Stimulated activated naive CD4-positive, alpha-beta T cell (primary cell): ENCODE measurements at places on chromosomes 3 and 15.

- DNase-seq: no peak
These were observed 14.0 kb upstream of the CHD2 start for GRCh38 chr15:92886042-92886537.

GRCh38 chr3:143783851-143784370, 64.4 kb downstream of the SLC9A9 start:
- no peak for DNase-seq

GRCh38 chr3:134625885-134626741, 24.7 kb downstream of the KY start:
- no peak for DNase-seq

DNA sequence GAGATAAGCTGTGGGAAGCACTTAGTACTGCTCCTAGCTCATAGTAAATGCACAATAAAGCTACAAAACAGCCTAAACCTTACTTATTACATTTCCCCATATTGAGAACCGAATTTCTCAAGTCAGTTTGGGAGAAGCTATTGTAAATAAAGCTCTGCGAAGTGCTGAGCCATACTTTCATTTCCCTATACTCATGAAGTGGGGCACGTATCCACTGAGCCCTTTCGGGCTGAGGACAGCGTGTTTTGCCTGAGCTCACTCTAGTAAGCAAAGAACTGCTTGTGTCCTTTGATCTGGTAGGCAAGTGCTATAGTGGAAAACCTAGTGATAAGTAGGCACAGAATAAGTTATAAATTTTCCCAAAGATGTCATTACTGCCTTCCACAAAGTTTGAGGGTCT, 165.0 kb downstream of the RSL24D1 start:
- DNase-seq: no peak

- no peak for DNase-seq
These were observed 60.2 kb downstream of the AGBL1 start for GRCh38 chr15:86139828-86140227.

DNA sequence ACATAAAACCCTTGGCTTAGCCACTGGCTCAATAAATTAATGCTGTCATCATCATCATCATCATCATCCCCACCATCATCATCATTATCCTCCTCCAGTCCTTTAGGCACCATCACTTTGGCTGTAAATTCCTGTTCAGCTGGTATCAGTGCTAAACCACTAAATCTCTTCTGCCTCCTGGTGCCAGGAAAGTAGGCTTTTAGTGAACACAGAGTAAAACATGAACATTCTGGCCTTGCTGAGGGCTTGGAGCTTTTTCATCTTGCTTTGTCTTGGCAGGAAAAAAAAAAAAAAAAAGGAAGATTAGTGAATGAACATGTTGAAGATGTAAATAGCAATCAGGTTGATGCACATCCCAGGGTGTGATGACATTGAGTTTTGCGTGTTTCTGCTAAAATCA, 67.3 kb upstream of the EIF1B start:
- DNase-seq: no peak

DNA sequence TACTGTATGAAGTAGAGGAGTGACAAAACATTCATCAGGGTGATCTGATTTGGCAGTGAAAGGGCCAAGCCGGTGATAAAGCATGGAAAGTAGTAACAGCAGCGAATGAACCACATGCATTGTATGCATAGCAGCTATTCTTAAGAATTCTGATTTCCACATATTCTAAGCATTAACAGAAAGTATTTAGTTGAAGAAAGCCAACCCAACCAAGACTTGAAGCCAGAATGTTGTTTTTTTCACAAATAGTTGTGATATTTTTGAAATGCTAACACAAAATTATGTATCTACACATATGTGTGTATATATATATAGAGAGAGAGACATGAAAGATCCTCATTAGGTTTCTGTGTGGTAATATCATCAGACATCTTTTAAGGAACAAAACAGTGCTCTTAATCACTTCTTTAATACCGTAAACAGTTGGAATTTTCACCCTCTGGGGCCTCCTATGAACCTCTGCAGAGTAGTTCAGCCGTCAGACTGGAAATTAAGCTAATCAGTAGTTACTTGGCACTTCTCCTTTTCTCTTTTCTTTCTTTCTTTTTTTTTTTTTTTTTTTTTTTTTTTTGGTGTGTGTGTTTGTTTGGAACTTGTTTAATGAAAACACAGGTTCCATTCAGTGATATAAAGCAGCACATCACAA, 139.6 kb downstream of the CMSS1 start:
- no peak for DNase-seq

DNA sequence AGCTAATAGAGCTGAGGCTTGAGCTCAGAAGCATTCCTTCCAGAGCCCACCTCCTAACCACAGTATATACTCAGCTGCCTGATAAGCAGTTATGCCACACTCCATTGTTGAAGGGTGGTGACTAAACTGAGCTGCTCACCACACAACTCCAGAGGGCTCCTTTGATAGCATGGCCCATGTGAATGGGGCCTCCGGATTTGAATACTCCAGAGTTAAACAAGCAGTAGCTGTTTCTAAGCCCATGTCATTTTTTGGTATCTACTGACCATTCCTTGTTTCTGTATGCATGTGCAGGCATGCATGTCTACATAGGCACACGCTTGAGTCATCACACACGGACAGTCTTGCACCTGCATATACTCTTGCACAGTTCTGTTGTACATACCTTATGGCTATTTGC, 28.9 kb downstream of the IGSF10 start:
- no peak for DNase-seq

GRCh38 chr3:22257252-22257651, 506.2 kb upstream of the ZNF385D start:
- no peak for DNase-seq

DNA sequence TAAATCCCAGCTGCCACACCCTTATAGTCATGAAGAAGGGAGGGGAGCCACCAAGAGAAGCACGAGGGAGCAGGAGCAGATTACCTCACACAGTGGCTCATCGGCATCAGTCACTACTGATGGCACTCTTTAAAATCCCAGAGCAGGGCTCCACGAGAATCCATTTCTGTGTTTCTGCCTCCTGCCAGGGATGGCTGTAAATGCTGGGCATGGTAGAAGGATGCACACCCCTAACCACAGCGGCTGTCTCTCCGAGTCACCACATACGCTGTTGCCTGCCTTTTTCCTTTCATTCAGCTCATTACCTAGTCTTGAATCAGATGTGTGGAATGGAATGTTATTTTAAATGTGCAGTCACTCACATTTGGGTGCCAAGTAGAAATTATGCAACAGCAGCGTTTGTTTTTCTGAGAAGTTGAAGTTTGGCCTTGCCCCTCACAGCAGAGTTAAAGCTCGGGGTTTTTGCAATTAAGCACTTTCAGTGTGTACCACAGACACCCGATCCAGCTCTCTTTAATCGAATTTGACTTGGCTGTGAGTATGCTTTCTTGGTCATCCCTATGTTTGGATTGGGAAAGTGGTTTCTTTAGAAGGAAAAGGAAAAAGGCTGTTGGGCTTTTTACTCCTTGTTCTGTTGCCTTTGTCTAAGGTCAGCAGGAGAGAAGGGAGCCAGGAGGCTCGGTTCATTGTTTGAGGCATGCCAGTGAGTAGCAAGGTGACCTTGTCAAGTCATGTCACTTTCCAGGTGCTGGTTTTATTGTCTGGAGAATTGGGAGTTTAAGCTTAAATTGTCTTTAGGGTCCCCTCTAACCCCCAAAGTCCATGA, 284.2 kb upstream of the TPM1 start:
- no peak for DNase-seq

- peak; percentile 5 for DNase-seq
These were observed 4.5 kb downstream of the EIF4A2 start for GRCh38 chr3:186787642-186788481.

GRCh38 chr3:171704002-171704401, 106.3 kb downstream of the PLD1 start:
- peak; percentile 1 for DNase-seq

DNA sequence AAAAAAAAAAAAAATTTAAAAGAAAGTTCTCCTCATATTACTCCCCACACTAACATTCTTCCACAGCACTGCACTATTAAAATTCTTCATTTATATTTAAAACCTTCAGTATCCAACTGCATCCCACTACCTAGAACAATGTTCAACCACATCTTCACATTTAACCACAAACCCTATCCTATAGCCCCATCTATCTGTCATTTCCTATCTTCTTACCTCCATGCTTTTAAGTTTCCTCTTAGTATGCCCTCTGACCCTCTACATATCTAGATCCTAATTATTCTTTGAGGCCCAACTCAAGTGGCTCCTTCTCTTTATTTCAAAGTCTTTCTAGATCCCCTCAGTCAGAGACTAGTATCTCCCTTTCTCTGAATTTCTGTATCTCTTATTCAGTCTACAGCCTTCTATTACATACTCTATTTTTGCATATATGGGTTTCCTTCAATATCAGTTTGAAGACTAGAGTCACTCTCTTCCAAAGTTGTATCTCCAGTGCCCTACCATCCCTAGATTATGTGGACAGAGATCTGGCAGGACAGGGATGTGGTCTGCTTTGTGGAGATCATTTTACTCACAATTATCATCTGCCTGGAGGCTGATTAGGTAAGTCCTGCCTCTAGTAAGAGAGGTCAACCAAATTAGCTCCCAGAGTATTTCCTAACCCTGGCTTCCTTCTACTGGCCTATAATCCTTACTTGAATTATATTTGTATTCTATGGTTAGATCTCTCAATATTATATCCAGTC, 1.4 kb downstream of the CIAO2A start:
- DNase-seq: no peak

- no peak for DNase-seq
These were observed 296.1 kb downstream of the LSAMP start for GRCh38 chr3:116148881-116149851.

- no peak for DNase-seq
These were observed 682.2 kb downstream of the SQOR start for GRCh38 chr15:46317029-46317428.

GRCh38 chr3:88117683-88118082, 32.1 kb upstream of the C3orf38 start:
- DNase-seq: no peak

DNA sequence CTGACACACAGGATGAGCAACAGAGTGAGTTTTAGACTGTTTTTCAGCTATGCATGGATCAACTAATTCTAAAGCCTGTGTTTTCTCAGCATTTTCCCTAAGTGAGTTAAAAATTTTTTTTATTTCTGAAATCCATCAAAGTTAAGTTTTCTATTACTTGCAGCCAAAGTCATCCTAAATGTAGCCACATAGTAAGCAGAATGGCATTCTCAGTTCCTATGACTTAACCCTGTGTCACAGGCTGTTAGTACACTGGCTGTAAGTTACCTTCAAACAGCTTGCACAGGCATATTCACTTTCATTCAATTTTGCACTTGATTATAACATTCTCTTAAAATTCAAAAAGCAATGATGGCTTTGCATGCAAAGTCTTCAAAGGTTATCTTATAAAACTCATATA, 368.2 kb downstream of the OCA2 start:
- no peak for DNase-seq

GRCh38 chr3:34929036-34929435, 710.3 kb upstream of the ARPP21 start:
- DNase-seq: no peak

GRCh38 chr3:128553560-128553959, 60.6 kb upstream of the GATA2 start:
- DNase-seq: no peak

GRCh38 chr3:126911162-126912026, 71.5 kb upstream of the PLXNA1 start:
- no peak for DNase-seq

DNA sequence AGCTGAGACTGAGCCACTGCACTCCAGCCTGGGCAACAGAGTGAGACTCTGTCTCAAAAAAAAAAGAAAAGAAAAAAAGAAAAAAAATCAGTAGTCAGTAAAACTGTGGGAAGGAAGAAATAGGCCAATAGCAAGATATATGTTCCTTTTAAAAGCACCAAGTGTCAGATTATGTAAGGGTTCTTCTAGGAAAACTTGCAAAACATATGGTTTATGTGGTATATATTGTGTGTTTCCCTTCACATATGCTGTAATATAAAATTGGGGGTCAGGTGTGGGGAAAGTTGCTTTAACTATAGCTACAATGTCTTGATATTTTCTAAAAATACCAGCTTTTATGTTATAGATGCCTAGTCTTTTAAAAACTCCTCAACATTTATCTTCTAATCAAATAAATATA, 64.6 kb downstream of the ESYT3 start:
- no peak for DNase-seq

DNA sequence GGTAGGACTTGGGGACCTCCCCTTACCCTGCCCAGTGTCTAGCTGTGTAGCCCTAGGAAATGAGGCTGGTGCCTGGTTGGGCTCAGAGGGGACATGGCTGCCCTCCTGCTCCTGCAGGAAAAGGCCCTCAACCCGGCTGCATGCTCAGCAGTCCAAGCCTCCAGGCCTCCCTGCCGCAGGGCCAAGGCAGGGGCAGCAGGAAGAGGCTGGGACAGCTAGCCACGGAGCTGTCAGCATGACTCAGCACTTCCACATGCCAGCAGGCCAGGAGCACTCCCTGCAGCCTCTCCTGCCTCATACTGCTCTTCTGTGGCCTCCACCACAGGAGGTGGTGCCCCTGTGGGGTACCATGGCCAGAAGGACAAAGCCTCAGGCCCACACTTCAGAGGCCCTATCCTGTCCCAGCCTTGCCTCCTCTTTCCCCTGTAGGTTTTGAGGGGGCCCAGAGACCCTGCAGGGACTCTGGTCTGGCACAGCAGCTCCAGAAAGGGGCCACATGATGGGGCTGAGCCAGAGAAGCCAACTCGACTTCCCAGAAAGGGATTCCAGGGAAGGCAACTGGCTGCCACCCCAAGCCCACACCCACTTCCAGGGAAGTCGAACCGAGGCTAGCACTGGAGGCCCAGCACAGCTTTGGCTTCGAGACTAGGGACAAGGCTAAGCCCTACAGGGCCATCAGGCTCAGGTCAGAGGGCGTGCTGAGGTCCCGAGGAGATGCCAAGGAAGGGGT, 19.5 kb downstream of the TKT start:
- DNase-seq: no peak

GRCh38 chr3:43411429-43411828, 125.1 kb downstream of the SNRK start:
- DNase-seq: no peak

DNA sequence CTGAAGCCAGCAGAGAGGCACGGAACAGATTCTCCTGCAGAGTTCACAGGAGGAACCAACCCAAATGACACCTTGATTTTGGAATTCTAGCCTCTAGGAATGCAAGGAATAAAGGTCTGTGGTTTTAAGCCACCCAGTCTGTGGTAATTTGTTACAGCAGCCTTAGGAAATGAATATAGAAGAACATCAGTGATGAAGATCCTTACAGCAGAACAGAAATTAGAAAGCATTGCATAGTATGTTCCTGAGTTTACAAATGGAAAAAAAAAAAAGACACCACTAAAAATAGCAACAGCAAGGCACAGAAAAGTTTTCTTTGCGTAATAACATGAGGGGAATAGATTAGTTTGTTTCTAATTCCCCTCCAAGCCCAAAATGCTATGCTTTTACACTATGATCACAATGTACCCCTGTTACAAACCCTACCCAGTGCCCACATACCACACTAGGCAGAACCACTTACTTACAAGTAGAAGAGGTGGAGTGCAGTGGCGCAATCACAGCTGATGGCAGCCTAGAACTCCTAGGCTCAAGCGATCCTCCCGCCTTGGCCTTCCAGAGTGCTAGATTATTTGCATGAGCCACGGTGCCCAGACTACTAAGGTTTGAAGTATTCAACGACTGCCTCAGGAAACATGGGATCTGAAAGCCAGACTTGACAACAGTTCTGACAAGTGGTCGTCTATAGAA, 84.3 kb downstream of the SHQ1 start:
- DNase-seq: no peak

GRCh38 chr15:35740761-35741160, 194.8 kb upstream of the DPH6 start:
- no peak for DNase-seq

- DNase-seq: no peak
These were observed 685 bp downstream of the ADAMTSL3 start for GRCh38 chr15:83654379-83655236.

- DNase-seq: no peak
These were observed 27.6 kb downstream of the C2CD4A start for GRCh38 chr15:62094388-62094787.
